ENCODE measurements at places on chromosomes 12 and 14. TPM values are rescaled to one million over a fixed set of nuclear protein-coding genes. Genes with fewer than 3 reads are reported as not detected.

PLCZ1 gene
- not detected for total RNA-seq

MAP3K9 gene
- 5.6 TPM for total RNA-seq

C12orf54 gene
- not detected for total RNA-seq

COX8C gene
- total RNA-seq: not detected
